Stimulated activated CD4-positive, alpha-beta T cell treated with anti-CD3 and anti-CD28 coated beads, Interleukin-2, amount 100 ng/mL, for 24 hours (primary cell): ENCODE measurements at places on chromosomes 1 and 21.

DNA sequence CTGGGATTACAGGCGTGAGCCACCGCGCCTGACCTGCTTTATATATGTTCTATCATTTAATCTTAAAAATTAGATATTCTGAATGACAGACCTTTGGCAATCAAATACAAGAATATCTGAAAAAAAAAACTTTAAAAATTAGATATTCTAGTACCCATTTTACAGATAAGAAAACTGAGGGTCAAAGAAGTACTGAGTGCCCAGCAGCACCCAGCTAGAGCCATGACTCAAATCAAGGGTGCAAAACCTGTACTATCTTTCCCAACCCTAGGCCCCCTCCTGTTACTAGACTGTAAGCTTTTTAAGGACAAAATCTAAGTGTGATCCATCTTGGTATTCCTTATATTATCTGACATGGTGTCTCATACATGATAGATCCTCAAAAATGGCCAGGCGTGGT, 8.3 kb downstream of the ARHGAP30 start:
- DNase-seq, result no peak

- DNase-seq, result no peak
These were observed 1539.6 kb downstream of the BRINP3 start for GRCh38 chr1:188937965-188938551.

DNA sequence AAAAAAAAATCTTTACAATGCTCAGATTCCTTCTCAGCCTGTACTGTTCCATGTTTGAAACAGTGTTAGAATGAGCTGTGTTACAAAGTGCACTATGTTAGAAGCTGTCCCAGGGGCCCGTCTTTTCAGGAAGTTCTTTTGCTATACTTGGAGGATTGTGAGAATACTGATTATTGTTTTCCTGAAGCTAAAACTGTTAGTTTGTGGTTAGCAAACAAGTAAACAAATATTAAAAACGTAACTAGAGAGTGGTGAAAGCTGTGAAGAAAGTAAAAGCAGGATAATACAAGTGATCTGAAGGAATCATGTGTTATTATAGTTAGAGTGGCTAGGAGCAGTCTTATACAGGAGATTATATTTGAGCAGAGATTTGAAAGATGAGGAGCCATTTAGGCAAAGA, 35.6 kb downstream of the CAMSAP2 start:
- DNase-seq, result no peak

DNA sequence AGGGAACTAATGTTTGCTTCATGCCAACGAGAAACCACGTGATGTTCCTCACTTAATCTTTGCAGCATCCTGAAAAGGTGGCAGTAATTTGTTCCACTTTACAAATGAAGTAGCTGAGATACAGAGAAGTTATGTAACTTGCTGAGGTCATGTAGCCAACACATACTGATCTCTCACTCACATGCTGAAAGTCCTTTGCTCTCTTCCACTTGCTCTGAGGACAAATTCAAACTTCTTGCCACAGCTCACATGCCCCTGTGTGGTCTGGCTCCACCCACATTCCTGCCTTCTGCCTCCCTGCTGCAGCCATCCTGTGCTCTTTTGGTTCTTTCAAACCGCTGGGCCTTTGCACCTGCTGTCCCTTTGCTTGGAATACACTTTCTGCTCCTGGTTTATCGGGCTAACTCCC, 55.4 kb downstream of the TMCO4 start:
- DNase-seq, result no peak

GRCh38 chr1:111739925-111740765, 950 bp upstream of the INKA2 start:
- DNase-seq, result peak; percentile 26

DNA sequence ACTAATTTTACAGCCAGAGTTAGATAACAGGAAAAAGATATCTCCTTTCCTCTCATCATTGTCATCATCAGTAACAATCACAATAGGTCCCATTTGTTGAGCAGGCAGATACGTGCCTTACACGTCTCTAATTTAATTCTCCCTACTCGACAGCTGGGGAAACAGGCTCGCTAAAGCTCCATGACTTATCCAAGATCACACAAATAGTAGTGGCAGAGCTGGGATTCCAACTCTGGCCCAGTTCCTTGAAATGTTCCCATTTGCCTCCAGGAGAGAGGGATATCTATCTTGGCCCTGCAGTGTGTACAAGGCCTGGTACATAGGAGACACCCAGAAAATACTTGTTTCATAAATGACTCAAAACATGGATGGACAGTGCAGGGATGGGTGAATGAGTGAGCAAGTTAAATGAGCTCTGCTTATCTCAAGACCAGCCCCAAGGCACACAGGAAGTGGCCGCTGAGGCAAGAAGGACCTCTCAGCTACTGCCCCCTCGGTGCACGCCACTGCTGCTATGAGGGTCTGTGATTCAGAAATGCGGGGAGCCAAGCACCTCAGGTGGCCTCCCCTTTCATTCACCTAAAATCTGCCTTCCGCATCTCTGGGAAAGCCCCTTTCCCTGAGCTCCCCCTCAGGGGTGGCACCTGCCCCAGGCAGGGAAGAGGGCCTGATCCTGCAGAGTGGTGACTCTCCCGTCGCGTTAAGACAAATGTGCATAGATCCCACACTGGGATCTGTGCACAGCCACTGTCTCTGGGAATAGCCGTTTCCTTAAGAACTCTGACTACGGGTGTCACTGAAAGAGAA, 3.6 kb downstream of the KCNN3 start:
- no peak for DNase-seq

DNA sequence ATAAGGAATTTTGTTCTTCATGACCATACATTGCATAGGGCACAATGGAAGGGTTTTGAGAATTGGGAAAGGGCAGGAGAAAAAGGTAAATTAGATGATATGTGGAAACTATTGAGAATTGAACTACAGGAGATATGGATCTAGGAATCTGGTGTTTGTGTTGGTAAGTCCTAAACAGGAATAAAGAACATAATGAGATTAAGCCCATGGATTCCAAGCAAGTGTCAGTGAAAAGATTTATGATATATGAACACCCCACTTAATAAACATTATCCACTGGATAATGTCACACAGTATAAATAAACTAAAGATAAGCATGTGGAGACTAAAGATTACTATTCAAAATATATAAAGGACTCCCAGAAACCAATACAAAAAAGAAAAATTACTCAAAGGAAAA, 98.2 kb downstream of the TNFSF18 start:
- no peak for DNase-seq

DNA sequence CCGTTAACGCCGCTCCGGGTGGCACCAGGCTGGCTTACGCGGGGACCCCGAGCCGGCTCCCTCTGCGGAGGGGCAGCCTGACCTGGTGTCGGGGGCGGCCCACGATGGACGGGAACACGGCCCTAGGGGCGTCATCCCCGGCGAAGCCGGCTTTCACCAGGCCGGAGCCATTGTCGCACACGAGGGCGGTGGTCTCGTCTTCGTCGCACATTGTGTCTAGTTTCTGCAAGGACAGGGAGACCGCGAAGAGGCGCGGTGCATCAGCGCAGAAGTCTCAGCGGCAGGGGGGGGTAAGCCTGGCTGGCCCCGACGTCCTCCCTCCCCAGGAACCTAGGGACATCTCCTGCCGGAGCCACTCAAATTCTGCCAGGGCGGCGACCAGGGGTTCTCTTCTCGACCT, 989 bp downstream of the ACTA1 start:
- no peak for DNase-seq

- DNase-seq, result no peak
These were observed 396.6 kb downstream of the BRINP2 start for GRCh38 chr1:177567393-177567792.

GRCh38 chr1:205475855-205476254, 20.0 kb upstream of the BLACAT1 start:
- DNase-seq, result no peak

GRCh38 chr1:231665101-231665500, 38.5 kb downstream of the DISC1 start:
- no peak for DNase-seq

DNA sequence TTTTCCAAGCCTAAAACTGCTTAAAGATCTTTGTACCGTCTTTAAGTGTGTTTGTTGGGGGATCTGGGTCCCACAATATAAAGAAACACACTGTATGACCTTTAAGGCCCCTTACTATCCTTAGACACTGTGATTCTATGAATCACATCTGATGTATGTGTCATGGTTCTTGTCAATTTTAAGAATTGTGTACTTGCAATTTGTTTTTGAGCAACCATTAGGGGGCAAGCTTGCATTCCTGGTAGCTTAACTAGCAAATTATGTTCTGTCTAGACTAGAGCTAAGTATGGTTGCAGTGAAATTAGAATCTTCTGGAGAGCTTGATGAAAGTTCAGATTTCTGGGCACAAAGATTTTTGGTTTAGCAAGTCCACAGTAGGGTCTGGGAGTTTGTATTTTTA, 219.5 kb downstream of the TPR start:
- no peak for DNase-seq

DNA sequence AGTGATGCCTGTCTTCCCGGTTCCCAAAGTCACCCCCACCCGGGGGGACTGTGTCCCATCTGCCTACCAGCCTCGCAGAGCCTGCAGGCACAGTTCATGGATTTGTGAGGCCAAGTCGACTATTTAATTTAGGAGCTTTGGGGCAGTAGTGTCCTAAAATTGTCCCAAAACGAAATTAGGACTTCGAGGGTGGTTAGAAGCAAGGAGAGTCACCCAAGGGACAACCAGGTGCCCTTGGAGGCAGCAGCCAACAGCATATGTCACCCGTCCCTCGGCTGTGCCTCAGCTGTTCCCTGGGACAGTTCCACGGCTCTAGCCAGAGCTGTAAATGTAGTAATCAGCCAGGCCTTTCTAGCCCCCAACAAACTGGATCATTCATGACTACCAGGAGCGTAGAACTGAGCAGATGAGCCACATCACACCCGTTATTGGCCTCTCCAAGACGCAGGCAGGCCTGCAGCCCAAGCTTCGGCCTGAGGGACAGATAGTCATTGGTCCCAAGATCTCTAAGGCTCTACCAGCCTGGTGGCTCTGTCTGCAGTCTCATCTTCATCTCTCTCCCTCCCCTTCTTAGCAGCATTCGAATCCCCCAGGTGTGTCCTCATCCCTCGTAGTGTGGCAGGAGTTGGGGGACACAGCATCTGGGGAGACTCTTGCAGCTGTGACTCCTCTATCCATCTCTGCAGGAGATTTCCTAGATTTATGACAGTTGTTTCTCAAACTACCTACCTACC, 2.9 kb downstream of the PAX7 start:
- DNase-seq, result no peak

- no peak for DNase-seq
These were observed 100.4 kb upstream of the IRF2BP2 start for GRCh38 chr1:234710381-234710780.

- no peak for DNase-seq
These were observed 33.6 kb downstream of the SOAT1 start for GRCh38 chr1:179327196-179327595.

DNA sequence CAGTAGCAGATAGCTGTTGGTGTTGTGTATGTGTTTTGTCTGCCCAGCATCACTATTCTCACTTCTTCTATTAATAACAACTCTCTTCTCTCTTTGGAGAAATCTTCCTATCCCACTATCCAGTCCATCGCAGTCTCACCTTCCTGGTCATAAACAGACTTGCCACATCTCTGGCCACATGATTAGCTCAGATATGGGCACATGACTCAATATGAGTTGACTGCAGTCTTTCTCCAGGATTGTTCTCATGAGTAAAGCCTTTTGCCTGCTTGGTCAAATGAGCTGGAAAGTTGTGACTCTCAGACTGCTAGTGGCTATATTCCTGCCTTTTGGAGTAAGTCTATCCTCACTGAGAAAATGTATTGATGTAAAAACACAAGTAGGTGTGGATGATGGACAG, 32.9 kb upstream of the TADA1 start:
- no peak for DNase-seq

- DNase-seq, result no peak
These were observed 237.0 kb downstream of the PTPRU start for GRCh38 chr1:29473161-29473855.

DNA sequence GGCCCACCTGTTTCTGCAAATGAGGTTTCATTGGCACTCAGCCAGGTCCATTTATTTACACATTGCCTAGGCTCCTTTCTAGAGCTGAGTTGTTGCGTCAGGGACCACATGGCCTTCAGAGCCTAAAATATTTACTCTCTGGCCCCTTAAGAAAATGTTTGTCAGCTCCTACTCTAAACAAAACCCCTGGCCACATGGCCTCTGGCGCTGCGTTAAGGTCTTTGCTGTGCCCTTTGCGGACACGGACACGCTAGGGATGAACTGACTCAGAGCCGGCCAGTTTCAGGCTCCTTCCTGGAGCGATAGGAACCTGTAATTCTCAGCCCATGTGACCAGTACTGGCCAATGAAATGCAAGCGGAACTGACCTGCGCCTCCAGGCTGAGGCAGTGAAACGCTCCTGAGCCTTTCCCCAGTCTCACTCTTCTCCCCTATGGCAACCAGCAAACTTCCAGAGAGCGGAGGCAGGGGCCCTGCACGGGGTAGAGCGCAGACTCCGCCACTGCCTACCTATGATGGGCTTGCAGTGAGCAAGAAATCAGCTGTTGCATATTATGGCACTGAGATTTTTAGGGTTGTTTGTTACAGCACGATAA, 160.3 kb downstream of the ETS2 start:
- no peak for DNase-seq

DNA sequence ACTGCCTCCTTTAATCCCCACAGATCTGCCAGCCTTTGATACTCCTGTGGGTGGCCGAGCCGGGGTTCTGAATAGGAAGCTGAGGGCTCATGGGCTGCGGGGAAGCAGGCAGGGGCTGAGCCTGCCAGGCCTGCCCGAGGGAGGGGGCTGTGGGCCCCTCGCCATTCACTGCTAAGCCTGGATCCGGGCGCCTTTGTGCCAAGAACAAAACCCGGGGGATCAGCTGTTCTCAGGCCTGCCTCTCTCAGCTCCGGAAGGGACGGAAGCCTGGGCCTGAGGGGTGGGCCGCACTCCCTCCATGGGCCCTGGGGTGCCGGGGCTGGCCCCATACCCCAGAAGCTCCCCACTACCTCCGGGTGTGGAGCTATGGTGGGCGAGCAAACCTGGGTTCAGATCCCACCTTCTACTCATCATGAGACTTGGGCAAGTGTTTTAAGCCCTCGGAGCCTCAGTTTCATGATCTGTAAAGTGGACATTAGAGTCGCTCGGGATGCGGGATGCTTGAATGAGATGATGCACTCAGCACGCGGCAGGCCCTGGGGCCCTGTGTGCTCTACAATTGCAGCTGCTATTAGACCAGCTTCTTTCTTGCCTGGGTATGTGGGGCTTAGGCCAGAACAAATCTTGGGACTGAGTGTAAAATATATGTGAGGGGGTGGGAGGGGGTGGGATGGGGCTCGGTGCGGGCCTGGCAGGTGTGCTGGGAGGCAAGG, 19.2 kb upstream of the EPHA2 start:
- no peak for DNase-seq

GRCh38 chr1:165945911-165946310, 118.5 kb downstream of the UCK2 start:
- no peak for DNase-seq
